ENCODE measurements at places on chromosomes 3 and 15.

DNA sequence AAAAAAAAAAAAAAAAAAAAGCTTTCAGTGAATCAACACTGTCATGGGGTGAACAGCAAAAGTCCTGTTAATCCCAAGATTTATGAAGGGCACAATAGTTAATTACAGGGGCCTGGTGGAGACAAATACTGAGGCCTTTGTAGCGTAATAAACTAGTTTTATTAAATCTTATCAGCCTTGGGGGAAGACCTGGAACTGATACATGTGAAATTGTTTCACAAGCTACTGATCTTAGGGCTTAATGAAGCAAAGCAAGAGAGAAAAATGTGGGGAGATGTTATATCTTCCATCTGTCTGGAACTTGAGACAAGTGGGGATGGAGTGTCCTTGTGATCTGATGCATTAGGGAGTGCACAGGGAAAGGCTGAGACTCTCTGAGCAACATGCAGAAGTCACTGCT, 47.9 kb upstream of the OSBPL11 start:
- no peak for DNase-seq

GRCh38 chr3:101784855-101785613, 6.0 kb downstream of the NXPE3 start:
- DNase-seq = peak; percentile 22

- DNase-seq = no peak
These were observed 7.4 kb downstream of the A4GNT start for GRCh38 chr3:138124706-138125355.

DNA sequence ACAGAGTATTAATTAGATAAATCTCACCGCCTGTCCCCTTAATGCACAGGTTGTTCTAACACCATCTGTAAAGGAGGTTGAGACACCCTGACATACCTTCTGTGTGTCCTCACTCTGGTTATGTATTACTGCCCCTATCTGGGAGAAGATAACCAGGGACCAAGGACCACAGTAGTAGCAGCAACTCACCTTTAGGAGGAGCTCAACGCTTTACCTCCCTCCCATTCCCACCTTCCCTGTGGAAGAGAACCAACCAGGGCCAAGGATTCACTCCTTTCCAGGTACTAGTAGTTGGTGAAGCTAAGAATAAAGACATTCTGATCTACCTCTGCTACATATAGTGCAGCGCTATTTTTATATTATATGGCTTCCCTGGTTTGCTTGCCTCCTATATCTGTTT, 232.6 kb downstream of the MEX3B start:
- DNase-seq = no peak

DNA sequence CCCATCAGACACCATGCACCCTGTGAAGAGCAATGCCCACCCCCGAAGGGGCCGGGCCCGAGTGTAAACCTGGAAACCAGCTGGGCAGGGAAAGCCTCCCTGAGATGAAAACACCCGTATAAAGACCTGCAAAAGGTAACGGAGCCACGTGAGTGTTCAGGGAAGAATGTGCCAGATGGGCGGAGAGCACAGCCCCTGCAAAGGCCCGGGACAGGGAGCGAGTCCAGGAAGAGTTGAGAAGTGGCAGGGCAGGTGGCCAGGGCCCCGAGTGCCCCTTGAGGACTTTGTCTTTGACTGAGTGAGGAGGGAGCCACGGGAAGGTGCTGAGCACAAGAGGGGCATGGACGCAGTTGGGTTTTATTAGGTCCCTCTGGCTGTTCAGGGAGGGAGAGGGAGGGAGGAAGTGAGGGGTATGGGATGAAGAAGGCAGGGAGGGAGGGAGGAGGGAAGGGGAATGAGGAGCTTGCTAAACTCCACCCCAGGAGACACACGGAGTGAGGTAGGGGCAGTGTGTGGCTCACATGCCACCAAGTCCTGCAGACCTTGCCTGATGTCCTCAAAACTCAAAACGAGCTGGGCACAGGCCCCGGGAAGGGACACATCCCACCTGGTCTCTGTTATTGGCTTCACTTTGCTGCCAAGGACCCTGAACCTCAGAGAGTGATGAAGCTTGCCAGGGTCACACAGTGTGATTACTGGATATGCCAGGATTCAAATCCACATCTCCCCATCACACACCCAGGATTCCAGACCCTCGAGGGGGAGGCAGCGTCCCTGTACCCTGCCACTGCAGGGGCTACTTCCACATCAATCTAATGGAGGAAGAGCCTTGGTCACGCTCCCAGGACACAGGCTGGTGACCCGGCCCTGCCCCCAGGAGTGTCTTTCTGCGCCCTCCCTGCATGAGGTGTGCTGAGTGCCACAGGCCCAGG, 49.1 kb upstream of the IQSEC1 start:
- no peak for DNase-seq

DNA sequence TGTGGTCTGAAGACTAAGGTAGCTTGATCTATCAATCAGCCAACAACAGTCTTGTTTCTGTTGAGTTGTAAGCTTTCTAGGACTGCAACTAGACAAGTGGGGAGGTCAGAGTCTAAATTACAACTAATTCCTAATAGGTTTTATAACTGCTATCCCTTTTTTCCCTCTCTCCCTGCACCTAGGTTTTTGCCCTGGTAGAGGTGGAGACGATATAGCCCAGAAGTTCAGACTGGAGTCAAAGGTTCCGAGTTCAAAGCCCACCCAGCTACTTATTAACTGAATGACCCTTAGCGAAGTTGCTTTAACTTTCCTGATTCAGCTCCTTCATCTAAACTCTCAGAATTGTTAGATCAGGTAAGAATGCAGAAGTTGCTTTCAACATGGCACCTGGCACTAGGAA, 100.6 kb downstream of the IGF2BP2 start:
- no peak for DNase-seq

DNA sequence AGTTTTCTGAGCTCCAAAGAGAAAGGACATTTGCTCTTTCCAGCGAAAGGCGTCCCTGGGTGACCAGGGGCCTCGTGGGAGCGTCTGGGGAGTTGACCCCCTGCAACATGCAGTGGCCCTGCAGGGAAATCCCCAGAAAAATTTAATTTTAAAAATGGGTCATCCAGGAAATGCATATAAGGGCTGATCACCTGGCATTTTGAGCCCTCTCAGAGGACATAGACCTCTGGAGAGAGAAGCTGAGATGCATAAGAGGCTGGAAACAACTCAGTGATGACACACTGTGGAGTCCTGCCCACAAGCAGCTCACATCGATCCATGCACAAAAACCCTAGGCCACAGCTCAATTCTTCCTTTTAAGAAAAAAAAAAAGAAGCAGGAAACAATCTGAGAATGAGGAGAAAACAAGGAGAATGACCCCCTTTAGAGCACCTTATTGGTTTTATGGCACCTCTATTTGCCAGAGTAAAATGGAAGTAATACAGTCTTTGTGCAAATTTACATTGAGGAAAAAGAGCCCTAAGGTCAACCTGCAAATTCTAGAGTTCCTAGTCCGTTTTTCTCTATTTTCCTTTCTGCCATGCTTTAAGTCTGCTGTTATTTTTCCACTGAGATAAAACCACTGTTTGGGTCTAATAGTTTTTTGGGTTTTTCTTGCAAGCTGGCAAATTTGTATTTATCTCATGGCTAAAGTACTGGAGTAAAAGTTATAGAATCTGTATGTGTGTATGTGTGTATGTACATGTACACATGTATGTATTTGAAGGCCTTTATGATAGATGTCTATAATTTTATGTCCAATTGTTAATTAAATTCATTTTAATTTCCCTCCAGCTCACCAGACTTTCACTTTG, 6.9 kb upstream of the BDH1 start:
- no peak for DNase-seq
